Mucosa of descending colon (tissue), 3 donors: ENCODE measurements at places on chromosomes 5 and 9.

- DNase-seq, result no peak
Observed at GRCh38 chr5:82417776-82418607, 139.8 kb upstream of the RPS23 start.

- peak; percentile 76 for DNase-seq
Observed at GRCh38 chr9:14251154-14252071, 62.5 kb downstream of the NFIB start.

- no peak for DNase-seq
Observed at GRCh38 chr5:170445936-170446335, 56.8 kb upstream of the KCNMB1 start.

GRCh38 chr9:91495450-91495849, 71.8 kb upstream of the NFIL3 start:
- DNase-seq, result no peak

DNA sequence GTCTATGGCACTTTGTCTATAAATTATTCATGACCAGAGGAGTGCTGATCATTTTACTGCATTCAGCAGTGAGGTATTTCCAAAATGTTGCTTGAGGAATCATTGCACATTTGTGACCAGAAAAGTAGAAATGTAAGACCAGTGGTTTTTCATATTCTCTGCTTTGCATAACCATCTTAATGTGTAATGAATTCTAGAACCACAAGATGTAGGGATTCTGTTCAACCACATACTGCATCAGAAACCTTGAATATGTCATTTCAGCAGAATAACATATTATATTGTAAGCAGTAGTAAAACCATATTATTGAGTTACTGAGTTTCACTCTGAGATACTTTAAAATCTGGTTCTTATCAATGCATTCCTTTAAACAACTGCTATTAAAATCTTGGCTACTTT, 1243.4 kb downstream of the MAT2B start:
- no peak for DNase-seq
